ENCODE measurements at places on chromosomes 5 and 9.

- no peak for DNase-seq
These were observed 20.0 kb downstream of the NTNG2 start for GRCh38 chr9:132181796-132182313.

DNA sequence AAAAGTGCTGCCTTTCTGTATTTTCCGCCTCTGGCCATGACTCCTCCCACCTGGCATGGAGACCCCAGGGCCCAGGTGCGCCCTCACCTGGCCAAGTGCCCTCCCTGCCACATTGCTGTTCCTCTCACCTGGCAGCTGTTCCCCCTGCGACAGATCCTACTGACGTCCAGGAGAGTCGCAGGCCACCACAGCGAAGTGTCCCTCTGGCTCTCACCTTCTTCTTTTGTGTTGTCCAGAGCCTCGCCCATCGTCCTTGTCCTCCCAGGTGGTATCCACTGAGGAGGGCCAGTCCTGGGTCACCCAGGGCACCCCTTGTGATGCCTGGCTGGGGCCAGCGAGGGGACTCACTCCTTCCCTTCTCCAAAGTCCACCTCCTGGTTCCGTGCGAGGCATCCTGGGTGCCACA lies 2.6 kb downstream of the NKD2 start:
- no peak for DNase-seq

- peak; percentile 30 for DNase-seq
These were observed 72.0 kb downstream of the ZFAND5 start for GRCh38 chr9:72292874-72293607.

DNA sequence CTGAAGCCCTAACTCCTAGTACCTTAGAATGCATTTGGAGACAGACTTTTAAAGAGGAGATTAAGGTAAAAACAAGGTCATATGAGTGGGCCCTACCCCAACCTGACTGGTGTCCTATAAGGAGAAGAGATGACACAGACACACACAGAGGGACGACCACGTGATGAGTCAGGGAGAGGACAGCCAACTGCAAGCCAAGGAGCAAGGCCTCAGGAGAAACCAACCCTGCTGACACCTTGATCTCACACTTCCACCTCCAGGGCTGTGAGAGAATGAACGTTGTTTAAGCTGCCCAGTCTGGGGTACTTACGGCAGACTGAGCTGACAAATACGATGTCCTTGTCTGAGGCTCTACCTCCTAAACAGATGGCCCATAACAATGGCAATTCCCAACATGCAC lies 93.6 kb downstream of the ROR2 start:
- peak; percentile 13 for DNase-seq

DNA sequence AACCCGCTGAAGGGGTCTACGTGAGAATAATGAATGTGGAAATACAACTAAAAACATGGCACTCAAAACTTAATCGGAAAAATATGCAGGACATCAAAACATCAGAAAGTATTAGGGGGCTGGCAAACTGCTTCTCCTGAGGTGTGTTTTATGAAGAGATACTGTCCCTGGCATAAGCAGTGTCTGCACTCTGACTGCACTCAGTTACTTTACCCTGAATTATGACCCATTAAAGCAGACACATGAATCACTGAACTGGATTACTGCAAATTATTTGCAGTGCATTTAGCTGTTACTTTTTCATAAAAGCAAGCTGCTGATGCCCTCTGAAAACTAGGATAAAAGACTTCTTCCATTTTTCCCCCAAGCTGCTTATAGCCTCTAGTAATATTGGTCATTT lies 164.9 kb downstream of the AP3B1 start:
- DNase-seq = no peak

GRCh38 chr9:110942522-110942921 lies 95.7 kb downstream of the LPAR1 start:
- DNase-seq = no peak

GRCh38 chr5:163379298-163380155 lies 57.9 kb upstream of the CCNG1 start:
- peak; percentile 86 for DNase-seq

GRCh38 chr5:137212471-137212870 lies 286.7 kb downstream of the SPOCK1 start:
- no peak for DNase-seq

DNA sequence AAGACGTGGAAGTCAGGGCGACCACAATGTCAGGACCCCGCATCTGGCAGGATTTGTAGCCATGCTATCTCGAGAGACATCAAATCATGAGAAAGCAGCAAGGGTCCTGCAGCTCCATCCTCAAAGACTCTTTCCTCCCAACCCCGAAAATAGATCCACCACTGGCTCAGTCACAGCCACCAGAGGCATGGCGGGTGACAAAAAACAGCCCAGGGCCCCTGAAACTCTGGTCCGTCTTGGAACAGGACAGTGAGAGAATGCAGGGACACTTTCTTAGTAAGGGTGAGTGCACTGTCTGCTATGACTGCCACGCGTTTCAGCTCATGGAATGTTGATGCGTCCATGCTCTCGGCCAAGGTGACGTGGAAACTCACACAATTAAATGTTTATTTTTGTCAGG lies 220.9 kb downstream of the IRX2 start:
- DNase-seq = no peak

DNA sequence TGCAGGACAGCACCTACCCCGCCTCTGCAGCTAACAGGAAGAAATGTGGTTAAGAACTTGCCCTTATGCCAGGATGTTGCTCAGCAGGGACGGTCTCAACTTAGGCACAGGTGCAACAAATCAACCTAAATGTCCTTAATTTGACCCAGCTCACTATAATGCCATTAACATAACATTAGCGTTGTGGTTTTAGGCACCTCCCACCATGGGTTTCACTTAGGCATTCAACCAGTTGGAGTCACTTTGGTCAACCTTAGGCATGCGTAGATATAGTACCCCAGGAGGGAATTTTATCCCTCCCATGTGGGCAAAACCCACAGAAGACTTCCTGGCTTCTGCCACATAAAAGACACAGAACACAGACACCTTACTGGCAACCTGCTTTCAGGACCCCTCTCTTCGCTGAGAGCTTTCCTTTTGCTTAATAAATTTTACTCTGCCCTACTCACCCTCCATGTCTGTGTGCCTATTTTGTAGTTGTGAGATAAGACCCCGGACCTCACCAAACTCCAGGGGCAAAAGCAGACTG lies 8.7 kb upstream of the ERAP1 start:
- DNase-seq = no peak

- DNase-seq = peak; percentile 39
These were observed 112.5 kb downstream of the FAM174A start for GRCh38 chr5:100647461-100648230.

DNA sequence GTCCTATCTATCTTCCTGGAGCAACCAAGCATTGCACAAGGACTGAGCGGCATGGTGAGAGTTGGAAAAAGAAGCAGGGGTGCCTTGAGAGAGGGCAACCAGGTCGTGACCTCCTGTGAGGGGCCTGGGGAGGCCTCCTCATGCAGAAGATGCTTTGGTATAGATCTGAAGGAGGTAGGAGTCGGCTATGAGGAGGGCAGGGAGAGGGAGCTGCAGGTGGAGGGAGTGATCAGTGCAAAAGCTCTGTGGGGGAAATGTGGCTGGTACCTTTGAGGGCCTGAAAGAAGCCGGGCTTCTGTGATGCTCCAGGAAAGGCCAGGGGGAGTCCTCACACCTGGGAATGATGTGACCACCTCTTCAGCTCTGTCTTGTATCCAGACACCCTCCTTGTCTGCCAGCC lies 3.6 kb upstream of the SLC25A48 start:
- no peak for DNase-seq

DNA sequence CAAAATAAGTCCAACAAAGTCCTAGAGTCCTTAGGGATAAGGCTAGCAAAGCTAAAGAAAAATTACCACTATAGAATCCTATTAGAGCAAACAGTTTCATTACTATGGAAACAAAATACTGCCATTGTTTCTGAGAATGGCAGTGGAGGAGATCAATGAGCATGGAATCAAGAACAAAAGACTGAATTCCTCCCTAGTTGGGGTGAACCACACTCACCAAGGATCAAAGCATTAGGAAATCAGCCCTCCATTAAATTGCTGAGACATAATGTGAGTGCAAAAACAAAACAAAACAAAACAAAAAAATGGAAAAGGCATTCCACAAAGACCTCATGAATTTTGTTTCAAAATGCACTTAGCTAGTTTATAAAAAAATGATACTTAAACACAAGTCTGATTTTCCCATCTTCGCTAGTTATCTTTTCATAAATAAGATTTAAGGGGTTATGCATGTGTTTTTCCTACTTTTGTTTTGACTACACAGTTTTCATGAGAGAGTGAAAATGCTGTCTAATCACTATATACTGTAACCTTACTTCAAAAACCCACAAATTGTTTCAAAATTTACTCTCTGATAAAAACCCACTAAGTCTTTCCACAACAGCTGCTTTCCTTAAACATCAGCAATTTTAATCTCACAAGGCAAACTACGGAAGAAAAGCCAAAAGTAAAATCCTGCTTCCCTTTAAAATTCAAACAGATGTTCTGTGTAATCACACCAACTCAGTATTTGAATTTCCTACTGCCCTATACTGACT lies 9.7 kb downstream of the SERINC5 start:
- peak; percentile 42 for DNase-seq

- no peak for DNase-seq
These were observed 279.4 kb upstream of the GRIA1 start for GRCh38 chr5:153211076-153211475.

DNA sequence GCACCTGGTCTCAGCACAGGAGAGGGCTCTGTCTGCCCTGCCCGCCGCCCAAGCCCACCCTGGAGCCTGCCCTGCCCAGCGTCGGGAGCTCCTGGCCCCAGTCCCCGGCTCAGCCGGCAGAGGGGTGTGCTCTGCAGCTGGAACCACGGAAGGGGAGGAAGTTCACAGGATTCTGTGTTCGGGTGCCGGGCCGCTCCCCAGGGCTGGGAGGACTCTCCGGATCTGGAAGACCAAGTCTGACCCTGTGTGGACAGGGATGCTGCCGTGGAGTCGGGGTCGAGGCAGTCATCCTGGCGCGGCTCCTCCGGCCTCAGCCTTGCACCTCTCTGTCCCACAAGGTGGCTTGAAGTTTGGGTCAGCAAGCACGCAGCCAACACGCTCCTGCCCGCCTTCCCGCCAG lies 78.6 kb downstream of the KCNT1 start:
- no peak for DNase-seq
